Activated CD8-positive, alpha-beta T cell treated with anti-CD3 and anti-CD28 coated beads, Interleukin-2, amount 10 ng/mL, durations not matched to agents 7 days and 5 days (primary cell): ENCODE measurements at places on chromosomes 4 and X. TPM values are rescaled to one million over a fixed set of nuclear protein-coding genes. Genes with fewer than 3 reads are reported as not detected.

GRCh38 chrX:15973299-15973698, 118.7 kb upstream of the AP1S2 start:
- DNase-seq = peak; percentile 21

DNA sequence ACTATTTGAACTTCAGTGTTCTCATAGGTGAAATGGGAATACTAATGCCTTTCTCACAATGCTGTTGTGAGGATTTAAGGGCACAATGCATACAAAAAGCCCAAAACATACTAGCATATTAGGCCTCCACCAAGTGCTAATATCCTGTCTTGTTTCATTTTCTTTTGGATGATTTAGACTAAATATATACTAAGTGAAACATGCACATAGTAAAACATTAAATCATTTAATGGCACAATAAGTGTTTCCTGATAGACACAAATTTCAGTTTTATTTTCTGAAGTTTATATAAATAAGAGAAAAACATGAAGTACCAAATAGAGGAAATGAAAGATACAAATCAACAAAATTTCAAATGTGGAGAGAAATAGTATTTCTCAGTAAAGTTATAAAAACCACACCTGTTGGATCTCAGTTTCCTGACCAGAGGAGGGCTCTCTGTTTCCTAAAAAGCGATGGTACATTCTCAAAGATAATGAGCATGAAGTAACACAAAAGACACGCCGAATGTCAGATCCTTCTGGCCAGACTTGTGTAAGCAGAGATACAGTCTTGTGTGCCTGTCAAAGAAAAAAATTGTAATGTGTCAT, 25.1 kb downstream of the DDX60 start:
- DNase-seq = no peak

DNA sequence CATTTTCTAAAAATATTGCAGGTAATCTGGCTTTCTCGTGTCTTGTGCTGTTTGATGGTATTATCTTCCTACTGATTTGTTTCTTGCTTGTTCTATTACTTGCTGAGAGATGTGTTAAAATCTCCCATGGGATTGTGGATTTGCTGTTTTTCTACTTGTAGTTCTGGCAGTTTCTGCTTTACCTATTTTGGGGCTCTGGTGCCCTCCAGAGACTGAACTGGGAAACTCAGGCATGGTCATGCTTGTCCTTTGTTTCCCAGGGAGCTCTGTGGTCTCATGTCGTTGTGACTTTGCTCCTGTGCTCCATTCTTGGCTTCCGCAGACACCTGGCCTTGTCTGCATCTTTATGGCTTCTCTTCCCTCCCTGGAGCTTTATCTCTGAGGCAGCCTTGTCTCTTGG, 39.5 kb downstream of the NSD2 start:
- peak; percentile 37 for DNase-seq

DNA sequence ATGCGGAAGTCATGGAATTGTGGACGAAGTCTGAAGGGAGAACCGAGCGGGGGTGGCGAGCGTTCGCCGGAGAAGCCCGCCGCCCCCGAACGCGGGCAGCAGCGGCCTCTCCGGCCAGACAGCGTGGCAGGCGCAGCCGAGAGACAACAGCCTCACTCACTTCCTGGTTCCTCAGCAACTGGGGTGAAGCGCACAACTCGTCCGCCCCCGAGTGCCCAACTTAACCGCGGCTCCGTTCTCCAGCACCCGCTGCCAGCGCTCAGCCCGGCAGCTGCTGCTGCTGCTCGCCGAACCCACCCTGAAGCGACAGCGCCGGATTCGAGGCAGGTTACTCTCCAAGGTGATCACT, 68.0 kb downstream of the NOCT start:
- DNase-seq = peak; percentile 73

DNA sequence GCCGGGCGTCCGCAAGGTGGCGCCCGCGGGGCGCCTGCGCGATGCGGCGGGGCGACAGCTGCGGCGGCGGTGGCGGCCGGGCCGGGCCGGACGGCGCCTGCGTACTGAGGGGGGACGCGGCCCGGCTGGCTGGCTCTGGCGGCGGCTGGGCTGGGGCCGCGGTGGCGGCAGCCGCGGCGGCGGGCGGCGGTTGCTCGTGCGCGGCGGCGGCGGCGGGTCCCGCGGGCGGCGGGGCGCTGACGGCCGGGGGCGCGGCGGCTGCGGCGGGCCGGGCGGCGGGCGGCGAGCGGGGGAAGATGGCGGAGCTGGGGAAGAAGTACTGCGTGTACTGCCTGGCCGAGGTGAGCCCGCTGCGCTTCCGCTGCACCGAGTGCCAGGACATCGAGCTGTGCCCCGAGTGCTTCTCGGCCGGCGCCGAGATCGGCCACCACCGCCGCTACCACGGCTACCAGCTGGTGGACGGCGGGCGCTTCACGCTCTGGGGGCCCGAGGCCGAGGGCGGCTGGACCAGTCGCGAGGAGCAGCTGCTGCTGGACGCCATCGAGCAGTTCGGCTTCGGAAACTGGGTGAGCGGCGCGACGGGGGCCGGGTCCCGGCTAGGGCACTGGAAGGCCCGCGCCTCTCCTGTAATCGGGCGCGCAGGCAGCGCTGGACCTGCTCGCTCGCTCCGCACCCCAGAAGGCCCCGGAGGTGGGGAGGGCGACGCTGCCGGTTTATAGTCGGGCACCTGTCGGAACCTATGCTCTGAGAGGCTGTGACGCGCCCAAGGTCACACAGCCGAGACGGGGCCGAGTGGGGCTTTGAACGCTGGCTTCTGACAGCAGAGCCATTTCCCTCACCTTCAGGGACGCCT, at the start of gene TADA2B:
TADA2B (plus strand) TSS at position 89 of the 853 bp plus-strand sequence; CDS start at position 297, 208 bp downstream.
- peak; percentile 68 for DNase-seq

- no peak for DNase-seq
These were observed 103.7 kb upstream of the BMPR1B start for GRCh38 chr4:94653984-94654609.

DNA sequence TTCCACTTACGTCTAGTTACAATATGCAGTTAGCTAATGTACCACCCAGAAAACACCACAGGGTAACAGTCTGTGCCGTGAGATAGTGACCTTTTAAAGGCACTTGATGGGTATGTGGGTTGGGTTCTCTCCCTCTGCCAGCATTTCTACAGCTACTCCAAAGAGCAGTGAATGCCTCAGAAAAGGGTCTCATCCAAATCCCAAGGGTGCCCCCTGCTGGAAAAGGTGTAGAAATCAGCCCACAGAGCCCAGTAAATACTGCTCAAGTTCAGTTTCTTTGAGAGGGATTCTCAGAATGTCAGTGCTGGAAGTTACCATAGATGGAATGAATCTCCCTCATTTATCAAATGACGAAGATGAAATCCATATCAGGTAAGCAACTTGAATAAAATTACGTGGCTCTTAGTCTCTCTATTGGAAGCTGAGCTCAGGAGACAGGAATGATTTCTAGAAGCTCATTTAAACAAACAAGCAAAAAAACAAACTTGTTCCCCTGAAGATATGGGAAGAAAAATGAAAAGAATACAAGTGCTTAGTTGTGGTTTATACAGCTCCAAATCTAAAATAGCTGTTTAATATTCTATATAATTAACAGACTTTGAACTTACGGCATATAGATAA, 9.5 kb downstream of the RNF175 start:
- DNase-seq = peak; percentile 78

GRCh38 chrX:132058975-132059374, 35.9 kb downstream of the STK26 start:
- no peak for DNase-seq

- no peak for DNase-seq
These were observed 57.0 kb upstream of the MAP9 start for GRCh38 chr4:155433636-155434360.

- DNase-seq = no peak
These were observed 61.3 kb upstream of the UGT8 start for GRCh38 chr4:114537352-114537751.

DNA sequence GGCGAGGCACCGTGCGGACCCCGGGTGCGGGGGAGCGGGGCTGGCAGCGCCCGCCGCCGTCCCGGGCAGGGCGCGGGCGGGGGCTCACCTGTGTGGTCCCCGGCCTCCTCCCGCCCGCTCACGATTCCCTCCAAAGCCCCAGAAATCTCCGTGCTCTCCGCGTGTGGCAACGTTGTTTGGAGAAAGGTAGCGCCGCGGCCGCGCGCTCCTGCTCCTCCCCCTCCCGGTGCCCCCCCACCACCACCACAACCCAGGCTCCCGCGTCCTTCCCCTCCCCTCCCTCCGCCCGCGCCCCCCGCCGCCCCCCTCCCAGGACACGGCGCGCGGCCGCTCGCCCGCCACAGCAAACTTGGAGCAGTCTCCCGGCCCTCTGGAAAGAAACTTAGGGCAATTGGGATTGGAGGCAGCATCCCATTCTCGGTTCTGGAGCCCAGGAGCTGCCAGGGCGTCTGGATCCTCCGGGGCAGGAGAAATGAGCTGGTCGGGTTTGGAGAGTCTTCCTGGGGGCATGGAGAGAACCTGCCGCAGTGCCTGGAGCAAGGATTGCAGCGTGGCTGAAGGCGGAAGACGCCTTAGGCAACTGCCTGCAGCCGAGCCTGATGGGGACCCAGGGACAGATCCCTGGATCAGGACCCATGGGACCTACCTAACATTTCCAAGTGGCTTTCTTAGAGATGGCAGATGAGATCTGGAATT, 855 bp downstream of the KLF3 start:
- no peak for DNase-seq

DNA sequence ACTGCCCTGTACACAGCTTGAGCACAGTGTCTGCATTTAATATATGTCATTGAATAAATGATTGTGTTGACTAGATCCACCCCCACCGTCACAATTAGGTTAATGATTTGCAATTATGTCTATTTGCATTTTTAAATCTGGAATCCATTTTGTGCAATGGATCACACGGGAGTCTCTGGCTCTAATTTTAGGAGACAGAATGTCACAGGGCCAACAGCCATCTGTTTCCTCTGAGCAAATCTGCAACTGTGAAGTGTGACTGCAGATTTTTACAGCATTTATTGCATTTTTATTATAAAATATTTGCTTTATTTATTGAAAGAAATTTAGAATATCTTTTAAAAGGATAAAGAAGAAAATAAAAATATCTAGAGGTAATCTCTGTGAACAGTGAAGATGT, 316.8 kb downstream of the HS3ST1 start:
- DNase-seq = no peak

DNA sequence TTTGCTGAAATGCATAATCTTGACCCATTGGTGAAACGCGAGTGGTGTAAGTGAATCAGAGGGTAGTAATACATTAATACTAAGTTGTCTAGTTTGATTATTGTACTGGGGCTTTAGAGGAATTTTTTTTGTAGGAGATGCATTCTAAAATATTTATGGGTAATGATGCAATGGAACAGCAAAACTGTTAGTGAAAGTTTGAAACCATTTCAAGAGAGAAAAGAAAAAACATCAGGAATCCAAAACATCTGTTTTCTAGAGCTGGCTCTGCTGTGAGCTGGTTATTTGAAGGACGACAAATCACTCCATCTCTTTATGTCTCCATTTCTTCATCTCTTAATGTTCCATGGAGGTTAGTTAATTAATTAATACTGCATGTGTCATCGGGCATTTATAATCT, 351.9 kb upstream of the FAT1 start:
- no peak for DNase-seq

- no peak for DNase-seq
These were observed 74.1 kb upstream of the PPP3CA start for GRCh38 chr4:101421386-101421785.

DNA sequence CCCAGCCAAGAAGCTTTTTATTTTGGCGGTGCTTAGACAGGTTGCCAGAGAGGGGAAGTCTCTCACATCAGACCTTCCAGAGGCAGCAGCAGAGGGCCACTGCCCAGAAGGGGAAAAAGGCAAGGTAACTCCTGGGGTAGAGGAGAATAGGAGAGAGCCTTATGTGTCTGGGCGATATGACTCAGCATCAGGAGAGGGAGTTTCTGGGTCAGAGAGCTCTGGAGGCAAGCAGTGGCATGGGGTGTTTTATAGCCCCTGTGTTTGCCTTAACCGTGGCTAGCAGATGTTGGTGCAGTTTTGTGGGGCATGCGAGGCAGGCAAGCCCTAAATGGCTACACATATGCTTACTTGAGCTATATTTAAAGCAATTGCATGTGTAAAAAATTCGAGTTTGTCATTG, 8.3 kb upstream of the ZXDB start:
- no peak for DNase-seq

DNA sequence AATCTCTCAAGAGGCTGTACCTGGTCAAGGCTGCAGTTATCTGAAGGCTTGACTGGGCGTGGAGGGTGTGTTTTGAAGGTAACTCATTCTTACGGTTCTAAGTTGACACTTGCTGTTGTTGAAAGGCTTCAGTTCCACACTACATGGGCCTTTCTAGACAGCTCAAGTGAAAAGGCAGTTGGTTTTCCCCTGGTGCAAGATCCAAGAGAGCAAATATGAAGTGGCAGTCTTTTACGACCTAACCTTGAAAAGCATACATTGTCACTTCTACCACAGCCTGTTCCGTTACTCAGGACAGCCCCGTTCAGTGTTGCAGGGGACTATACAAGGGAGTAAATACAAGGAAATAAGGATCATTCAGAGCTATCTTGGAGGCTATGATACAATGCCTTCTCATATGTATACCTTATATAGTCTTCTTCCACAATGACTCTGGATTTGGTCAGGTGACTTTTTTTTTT, 46.2 kb downstream of the PDS5A start:
- DNase-seq = no peak

DNA sequence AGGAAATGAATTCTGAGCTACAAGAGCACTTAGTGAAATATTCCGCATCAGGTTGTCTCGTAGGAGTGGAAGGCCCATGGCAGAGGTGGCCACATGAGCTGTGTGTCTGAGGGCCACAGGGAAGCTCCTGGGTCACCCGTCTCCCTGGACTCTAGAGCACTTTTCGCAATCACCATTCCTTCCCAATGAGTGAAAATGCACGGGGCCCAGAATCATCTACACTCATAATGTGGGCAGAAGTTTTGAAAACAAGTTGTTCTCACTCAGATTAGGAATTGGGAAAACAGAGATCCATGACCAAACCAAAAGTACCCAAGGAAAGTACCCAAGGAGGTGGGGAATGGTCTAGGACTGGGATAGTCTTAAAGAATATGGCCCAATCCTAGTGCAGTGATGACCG, 94.4 kb downstream of the SCD5 start:
- no peak for DNase-seq

- no peak for DNase-seq
These were observed 16.9 kb upstream of the GAGE10 start for GRCh38 chrX:49286581-49286980.

GRCh38 chrX:132206259-132206658, 13.0 kb downstream of the RAP2C start:
- DNase-seq = no peak

Gene KDR
- total RNA-seq = not detected

Gene FRMD7
- total RNA-seq = not detected

Gene TCEAL2
- total RNA-seq = not detected

Gene SLC38A5
- 88.0 TPM for total RNA-seq

Gene ABLIM2
- total RNA-seq = 0.42 TPM

Gene MAGED4
- total RNA-seq = 1.9 TPM

Gene BMX
- not detected for total RNA-seq

Gene DRP2
- total RNA-seq = 0.91 TPM

Gene ODAPH
- not detected for total RNA-seq
